ENCODE measurements at places on chromosomes 7 and 10. TPM values are rescaled to one million over a fixed set of nuclear protein-coding genes. Genes with fewer than 3 reads are reported as not detected.

The CPA5 gene
- total RNA-seq: not detected

The ZPBP gene
- total RNA-seq: not detected

The PDE1C gene
- total RNA-seq: 4.7 TPM

The NRAP gene
- not detected for total RNA-seq

The ASB10 gene
- total RNA-seq: not detected

The HABP2 gene
- not detected for total RNA-seq

The CYP3A7 gene
- total RNA-seq: not detected

The ERVW-1 gene
- total RNA-seq: not detected

The SKIDA1 gene
- 0.97 TPM for total RNA-seq

The ACTL6B gene
- not detected for total RNA-seq

The TMEM176A gene
- not detected for total RNA-seq

The DOCK4 gene
- 183 TPM for total RNA-seq

The ZNF273 gene
- total RNA-seq: 8.4 TPM
